ENCODE measurements at places on chromosomes 11 and 22.

GRCh38 chr11:111308140-111308539 lies 9.8 kb downstream of the POU2AF3 start:
- DNase-seq, result no peak

- DNase-seq, result no peak
These were observed 861.2 kb downstream of the OPCML start for GRCh38 chr11:132670921-132671675.

DNA sequence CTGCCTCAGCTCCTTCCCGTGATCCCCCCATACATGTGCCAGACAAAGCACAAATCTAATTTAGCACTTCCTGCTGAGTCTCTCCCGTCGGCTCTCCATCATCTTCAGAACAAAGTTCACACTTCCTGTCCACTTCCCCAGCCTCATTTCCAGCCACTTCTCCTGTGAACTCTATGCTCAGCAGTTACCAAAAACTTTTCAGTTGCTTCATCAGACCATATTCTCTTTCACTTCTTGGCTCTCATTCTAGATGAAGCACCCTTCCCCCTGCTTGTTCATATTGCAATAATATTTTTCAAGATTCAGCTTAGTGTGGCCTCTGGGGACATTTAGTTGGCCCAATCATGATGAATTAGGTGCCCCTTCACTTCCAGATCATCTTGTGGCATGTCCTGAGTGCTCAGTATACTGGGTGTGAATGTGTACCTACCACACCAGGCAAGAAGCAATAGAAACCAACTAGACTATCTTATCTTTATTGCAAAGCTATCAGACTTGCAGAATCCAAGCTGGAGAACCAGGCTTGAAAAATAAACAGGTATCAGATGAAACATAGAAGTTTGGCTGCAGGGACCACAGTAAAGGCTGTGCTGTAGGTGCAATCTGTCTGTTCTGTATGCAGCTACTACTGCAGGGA lies 115.8 kb downstream of the NXPE2 start:
- no peak for DNase-seq

- DNase-seq, result no peak
These were observed 833.8 kb downstream of the TBC1D22A start for GRCh38 chr22:47596176-47596690.

GRCh38 chr11:108221371-108221770 lies 1.1 kb downstream of the NPAT start:
- peak; percentile 13 for DNase-seq

- DNase-seq, result no peak
These were observed 21.7 kb downstream of the KIAA0930 start for GRCh38 chr22:45218976-45219375.

- DNase-seq, result no peak
These were observed 44.9 kb downstream of the ADM start for GRCh38 chr11:10349806-10350205.

DNA sequence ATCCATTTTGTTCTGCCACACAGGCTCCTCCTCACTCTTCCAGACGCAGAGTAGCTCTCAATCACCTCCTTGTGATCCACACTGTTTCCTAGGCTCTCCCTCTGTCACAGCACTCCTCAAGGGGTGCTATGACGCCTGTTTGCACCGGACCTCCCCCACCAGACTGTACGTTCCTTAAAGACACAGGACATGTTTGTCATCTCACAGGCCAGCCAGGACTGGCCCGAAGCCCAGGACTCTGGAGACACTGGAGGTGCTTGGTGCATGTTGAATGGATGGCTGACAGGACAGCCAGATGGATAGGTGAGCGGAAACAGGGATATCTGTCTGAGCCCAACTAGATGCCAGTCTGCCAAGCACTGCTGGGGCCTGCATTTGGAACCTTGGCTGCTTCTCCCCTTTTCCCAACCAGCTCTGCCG lies 13.6 kb downstream of the PLA2G6 start:
- DNase-seq, result no peak

DNA sequence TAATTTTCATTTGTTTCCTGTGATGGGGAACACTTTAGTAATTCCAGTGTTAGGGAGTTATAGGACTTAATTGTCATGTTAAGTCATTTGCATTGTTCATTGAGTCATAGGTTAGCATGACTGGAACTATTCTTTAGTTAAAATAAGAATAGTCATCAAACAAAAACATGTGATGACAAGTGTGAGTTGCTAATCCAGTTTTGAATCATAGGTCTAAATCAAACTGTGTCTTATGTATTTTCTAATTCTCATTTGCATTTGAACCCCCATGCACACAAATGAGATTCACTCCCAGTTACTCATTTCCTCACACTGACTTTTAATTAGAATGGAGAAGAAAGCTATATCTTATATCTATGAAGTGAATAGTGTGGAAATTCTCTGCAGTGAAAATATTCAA lies 405.6 kb downstream of the LRRC4C start:
- no peak for DNase-seq

GRCh38 chr22:31436132-31436531 lies 36.7 kb downstream of the DRG1 start:
- peak; percentile 9 for DNase-seq

DNA sequence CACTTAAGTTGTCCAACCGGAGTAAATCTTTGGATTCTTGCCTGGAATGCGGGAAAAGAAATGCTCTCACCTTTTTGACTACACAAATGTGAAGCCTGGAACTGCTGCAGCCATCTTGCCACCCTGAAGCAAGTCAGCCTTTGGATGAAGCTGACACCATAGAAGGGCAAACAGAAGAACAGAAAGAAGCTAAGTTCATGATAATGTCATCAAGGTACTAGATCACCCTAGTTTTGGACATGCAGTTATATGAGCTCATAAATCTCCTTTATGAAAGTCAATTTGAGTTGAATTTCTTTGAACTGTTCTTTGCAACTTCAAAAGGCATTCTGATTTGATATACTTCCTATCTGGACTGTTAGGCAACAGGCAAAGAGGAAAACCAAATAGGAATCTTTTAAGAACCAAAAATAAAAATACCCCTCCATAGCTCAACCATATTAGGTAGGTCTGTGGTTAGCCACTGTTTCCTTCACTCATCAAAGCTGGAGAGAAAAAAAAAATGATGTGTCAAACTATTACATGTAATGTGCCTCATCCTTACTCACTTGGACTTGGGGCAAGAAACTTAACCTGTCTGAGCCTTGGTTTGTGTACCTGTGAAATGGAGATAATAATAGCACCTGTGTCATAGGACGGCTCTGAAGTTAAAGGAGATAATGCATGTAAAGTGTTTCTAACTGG lies 91.9 kb downstream of the WT1 start:
- no peak for DNase-seq

GRCh38 chr11:32305460-32305859 lies 129.9 kb downstream of the WT1 start:
- no peak for DNase-seq

- DNase-seq, result peak; percentile 6
These were observed 11.7 kb downstream of the SAA1 start for GRCh38 chr11:18277565-18278271.

- no peak for DNase-seq
These were observed 456.9 kb downstream of the OPCML start for GRCh38 chr11:133075351-133075750.

DNA sequence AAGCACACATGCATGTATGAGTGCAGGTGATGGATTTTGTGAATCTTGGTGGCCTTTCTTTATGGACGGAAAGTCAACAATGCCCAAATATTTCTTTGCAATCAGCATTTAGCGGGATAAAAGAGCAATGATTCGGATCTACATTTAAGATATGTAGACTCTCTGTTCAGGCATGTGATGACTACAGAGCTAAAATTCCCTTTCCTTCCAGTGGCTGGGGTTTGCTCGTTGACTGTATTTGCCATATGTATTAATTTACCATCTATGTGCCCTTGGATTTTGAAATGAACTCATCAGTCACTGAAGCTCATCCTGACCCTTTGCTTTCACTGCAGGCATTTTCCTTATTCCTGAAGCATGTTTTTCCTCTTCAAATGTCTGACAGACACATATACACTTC lies 13.6 kb downstream of the BLID start:
- DNase-seq, result no peak

- no peak for DNase-seq
These were observed 90.1 kb downstream of the KIF18A start for GRCh38 chr11:28017816-28018215.

DNA sequence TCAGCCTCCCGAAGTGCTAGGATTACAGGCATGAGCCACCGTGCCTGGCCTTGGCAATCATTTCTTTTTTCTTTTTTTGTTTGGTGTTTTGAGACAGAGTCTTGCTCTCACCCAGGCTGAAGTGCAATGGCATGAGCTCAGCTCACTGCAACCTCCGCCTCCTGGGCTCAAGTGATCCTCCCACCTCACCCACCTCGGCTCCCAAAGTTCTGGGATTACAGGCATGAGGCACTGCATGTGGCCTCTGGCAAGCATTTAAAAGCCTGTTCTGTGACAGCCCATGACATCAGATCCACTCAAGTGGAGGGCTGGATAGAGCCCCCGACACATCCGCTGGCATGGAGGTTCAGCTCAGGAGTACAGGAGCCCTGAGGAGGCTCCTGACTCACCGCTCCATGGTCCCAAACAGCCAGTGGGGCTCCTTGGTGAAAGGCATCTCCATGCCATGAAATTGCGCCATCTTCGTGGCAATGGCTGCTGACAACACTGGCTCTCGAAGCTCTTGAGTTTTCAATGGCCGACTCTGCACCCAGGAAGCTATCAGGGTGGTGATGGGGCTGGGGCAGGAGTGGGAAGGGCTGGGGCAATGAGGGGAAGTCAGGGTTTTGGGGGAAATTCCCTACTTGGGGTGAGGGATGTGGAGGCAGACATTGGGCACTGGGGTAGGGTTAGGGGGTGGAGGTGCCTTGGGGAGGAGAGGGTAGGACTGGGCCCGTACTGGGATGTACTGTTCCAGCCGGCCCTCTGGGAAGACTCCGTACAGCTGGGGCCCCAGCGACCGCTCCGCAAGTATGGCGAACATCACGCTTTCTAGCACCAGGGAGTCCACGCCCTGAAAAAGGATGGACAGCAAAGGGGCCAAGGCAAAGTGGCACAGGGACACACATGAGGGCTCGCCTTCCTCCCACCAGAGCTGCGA lies 1.4 kb downstream of the CHKB start:
- DNase-seq, result no peak

DNA sequence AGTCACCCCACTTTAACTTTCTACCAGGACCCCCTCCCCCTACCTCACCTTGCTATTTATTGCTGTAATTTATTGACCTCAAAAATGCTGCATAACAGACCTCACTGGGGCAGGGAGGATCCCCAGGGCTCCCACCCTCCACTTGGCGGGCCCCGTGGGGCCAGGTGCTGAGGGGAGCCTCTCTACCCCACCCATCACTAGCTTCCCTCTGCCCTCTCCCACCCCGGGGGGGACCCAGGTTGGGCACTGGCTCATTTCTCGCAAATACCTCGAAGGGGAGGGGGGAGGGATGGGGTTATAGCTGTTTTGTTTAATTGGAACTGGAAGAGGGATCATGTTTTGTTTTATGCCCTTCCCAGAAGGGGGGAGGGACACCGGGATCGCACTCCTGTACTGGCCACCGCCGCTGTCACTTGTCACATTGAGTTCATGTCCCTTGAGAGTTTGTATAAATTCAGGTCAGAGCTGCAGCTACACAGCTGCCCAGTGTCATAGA lies 16.3 kb upstream of the TMEM191C start:
- DNase-seq, result no peak

DNA sequence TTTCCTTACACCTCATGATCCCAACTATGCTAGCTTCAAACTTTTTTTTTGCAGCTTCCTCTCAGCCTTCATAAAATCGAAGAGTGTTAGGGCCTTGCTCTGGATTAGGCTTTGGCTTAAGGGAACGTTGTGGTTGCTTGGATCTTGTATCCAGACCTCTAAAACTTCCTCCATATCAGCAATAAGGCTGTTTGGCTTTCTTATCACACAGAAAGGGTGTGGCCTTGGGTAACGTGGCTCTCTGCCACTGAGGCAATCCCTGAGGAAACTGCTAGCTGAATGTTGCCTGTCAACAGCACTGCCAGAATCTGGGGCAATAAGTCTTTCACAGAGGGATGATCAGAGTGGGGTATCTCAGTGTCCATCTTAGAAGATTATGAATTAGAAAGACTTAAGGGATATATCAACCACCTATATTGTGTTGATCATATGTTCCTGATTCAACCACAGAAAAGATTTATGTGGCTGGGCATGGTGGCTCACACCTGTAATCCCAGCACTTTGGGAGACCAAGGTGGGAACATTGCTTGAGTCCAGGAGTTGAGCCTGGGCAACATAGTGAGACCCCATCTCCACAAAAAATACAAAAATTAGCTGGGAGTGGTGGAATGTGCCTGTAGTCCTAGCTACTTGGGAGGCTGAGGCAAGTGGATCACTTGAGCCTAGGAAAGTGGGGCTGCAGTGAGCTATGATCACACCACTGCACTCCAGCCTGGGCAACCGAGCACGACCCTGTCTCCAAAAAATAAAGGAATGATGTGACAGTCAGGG lies 12.5 kb upstream of the CUL5 start:
- no peak for DNase-seq

GRCh38 chr11:776263-776560 lies 1.1 kb downstream of the GATD1 start:
- DNase-seq, result no peak

DNA sequence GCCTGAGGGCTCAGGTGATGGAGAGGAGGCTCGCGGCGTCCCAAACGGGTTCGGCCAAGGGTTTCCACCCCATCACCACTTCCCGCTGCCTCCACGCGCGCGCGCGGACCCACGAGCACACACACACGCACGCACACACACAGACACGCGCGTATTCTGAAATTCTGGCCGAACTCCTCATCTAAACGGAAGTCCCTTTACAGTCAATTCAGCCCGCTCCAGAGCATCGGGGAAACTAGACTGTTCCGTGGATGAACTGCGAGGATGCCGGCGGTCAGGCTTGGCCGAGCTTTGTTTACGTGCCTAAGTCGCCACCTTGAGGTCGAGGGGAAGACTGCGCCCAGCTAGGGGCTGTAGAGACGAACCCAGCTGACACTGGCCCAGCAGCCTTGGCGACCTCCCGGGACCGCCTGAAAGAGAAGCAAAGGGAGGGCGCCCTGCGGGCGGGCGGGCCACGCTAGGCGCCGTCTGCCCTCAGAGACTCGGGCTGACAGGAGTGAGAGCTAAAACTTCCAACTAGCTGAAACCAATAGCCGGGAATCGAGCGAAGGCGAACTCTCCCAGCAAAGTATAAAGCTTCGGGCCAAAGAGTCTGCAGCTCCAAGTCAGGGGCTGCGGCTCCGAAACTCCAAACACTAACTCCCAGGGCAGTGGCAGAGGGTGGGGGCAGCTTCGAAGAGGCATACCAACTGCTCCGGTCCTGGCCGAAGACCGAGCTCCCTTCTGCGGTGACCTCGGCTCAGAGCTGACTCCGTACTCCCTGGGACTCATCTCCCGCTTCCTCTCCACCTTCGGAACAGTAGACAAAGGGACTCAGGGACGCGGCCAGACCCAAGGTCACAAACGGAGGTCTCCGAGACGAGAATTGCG lies 124.7 kb upstream of the C11orf58 start:
- DNase-seq, result peak; percentile 89

- no peak for DNase-seq
These were observed 355 bp upstream of the AP1B1 start for GRCh38 chr22:29388759-29389090.
